ENCODE measurements at places on chromosomes 2 and 18.

GRCh38 chr2:176133389-176133788 is 3.9 kb downstream of the HOXD8 start:
- DNase-seq = no peak

GRCh38 chr18:8065773-8066172 is 498.7 kb downstream of the PTPRM start:
- DNase-seq = no peak

- DNase-seq = no peak
Measured at GRCh38 chr2:54206596-54206995, 49.4 kb downstream of the TSPYL6 start.

GRCh38 chr2:144452989-144453336 is 67.0 kb downstream of the ZEB2 start:
- no peak for DNase-seq

GRCh38 chr2:238922435-238922834 is 74.5 kb downstream of the TWIST2 start:
- DNase-seq = no peak

- peak; percentile 93 for DNase-seq
Measured at GRCh38 chr18:50266248-50266704, at the start of gene CFAP53. Gene CFAP53, minus strand, starts transcription at chr18:50266495. Its CDS starts 91 bp downstream, at chr18:50266404.

DNA sequence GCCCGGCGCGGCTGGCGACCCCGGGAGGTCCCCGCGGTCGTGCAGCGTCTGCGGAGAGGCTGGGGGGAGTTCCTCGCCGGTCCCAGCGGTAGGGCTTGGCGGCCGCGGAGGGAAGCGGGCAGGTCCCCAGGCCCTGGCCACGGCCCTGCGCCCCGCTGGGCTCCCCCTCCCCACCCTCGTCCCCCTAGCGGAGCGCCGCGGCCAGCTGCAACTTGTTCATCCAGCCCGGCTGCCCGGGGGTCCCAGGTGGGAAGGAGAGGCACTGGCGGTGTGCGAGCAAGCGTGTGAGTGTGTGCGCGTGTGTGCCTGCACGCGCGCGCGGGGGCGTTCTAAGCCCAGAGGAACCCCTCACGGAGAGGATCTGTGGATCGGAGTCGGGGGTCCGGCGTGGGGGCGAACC is 1.3 kb downstream of the PTPRM start:
- peak; percentile 4 for DNase-seq

DNA sequence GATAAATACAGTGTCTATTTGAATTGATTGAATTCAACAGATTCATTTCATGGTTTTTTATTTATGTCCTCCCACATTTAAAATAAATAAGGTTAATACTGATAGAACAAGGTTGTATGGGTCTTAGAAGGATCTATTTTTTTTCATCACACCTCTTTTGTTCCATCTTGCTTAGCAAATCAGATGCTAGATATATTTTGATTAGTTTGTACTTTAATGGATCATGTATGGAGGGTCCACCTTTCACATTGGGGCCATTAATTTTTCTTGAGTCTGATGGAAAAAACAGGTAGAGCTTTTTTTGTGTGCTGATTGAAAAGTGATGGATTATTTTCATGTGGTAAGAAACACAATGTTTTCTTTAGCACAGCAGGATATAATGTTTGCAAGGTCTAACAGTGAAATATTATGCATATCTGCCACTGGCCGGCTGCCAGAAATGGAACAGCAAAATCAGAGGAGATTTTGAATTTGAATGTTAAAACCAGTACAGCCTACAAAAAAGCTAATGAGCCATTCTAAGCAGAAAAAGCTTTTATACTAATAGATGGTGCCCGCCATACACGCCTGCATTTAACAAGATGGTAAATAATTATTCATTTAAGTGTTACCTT is 188.1 kb upstream of the ETAA1 start:
- DNase-seq = no peak

DNA sequence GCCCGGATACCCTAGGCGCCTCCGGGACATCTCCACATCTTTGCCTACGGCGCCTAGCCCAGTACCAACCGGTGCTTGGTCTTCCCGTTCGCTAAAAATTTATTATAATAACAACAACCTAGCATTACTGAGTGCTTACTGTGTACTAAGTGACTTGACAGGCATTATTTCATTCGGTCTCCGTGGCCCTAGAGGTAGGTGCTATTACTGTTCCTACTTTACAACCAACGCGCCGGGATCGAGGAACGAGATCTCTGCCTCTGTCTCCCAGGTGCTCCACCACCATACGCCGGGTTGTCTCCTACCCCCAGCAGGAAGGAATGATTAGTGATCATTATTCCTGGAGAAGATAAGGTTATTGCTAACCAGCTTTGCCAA is 657 bp upstream of the BIN1 start:
- no peak for DNase-seq

DNA sequence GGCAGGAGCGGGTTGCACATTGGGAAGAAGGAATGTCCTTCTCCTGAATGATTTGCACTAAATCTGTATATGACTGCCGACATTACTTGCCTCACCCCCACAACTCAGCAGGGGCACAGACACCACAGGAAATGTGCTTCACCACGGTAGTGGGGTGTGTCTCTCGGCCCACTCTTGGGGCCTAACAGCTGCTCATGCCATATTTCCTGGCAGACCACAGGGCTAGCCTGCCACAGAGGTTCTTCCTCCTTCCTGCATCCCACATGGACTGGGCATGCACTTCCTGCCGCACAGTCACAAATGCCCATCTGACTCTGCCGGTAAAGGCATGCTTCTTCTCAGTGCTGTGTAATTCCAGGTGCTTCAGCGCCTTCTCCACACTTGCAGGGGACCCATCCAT is 10.3 kb upstream of the PAPOLG start:
- DNase-seq = peak; percentile 13

DNA sequence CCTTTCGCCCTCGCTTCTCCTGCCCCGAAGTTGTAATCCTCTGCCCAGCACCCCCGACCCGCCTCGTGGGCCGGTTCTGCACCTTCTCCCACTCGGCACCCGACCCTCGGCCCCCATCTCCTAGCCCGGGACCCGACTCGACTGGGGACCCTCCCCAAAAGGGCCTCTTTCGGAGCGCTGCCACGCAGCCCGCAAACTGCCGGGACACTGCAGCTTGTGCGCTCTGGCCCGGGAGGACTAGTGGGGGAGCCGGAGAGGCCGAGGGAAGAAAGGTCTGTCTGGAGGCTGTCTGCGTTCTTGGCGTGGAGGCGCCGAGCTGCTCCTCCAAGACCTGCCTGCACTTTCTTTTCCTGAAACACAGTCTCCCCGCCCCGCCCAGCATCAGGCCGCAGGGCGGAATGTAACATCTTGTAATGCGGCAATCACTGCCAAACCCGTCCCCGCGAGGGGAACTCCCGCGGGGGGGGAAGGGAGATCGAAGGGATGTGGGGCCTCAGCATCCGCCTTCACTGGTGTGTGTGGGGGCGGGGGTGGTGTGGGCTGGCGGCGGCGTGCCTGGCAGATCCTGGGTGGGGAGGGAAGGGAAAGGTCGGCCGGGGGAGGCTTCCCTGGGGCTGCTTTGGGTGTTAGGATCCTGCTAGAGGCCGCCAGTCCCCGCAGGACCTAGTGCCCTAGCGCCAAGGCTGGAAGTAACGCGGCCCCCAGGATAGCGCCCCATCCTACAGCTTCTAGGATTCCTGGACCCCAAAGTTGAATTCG is 7.4 kb downstream of the DLX2 start:
- DNase-seq = peak; percentile 64

GRCh38 chr2:241063587-241063986 is 38.5 kb downstream of the MTERF4 start:
- no peak for DNase-seq

Measured in activated naive CD8-positive, alpha-beta T cell treated with anti-CD3 and anti-CD28 coated beads, Interleukin-2, amount 50 U/mL, for 24 hours (primary cell).